ENCODE measurements at places on chromosomes 1 and 21.

- no peak for DNase-seq
These were observed 1.1 kb downstream of the ADIPOR1 start for GRCh38 chr1:202956969-202957368.

DNA sequence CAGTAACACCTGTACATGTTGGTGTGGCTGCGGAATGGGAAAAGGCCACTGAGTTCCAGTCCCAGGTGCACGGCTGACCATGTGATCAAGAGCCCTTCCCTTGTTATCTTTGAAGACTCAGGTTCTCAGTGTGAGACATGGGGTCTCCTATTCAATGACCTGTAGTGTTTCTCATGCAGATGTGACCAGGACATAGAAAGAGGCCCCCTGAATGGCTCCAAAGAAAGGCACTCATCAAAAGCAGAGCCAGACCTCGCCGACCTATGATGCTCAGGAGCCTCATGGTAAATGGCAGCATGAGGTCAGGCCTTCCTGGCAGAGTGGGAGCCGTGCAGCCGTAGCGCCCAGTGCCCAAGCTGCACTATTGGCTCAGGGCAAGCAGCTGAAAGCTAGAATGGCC is 42.3 kb upstream of the HAO2 start:
- DNase-seq = no peak

- DNase-seq = no peak
These were observed 19.0 kb upstream of the CD2 start for GRCh38 chr1:116735246-116735645.

DNA sequence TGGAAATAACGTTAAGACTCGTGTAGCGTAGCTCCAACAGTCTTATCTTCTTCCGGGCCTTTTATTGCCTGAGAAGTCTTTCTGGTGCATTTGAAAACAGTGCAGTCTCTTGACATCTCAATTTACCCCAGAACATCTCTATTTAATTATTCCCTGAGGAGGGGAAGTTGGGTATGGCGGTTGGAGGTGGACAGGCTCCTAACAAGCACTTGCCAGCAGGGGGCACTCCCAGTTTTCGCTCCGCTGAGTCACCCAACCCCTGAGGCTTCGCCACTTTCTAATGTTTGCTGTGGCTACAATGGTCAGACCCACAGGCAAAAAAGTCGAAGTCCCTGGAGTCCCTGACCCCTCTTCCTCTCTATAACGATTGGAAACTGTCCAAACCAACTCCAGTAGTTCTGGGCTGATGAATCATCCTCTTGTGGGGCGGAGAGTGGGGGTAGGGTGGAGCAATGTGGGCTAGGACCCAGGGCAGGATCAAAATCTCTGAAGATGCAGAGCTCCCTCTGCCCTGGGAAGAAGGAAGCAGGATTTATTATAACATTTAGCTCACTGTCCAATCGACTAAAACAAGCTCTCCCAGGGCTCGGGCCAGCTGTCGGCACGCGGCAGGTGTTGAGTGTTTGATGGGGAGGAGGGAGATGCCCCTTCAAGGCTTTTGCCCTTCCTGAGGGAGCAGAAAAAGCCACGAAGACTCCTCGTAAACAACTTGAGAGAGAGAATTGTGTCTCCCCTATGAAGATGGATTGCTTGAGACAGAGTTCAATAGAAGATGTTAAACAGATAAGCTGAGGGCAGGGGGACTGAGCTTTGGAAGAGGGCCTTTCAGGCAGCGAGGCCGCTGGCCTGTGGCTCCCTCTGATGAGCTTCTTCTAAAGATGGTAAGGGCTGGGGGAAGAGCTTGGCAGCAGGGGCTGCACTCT is 85.7 kb downstream of the BRINP2 start:
- peak; percentile 83 for DNase-seq

- no peak for DNase-seq
These were observed 351.0 kb downstream of the PDE4B start for GRCh38 chr1:66143651-66144050.

DNA sequence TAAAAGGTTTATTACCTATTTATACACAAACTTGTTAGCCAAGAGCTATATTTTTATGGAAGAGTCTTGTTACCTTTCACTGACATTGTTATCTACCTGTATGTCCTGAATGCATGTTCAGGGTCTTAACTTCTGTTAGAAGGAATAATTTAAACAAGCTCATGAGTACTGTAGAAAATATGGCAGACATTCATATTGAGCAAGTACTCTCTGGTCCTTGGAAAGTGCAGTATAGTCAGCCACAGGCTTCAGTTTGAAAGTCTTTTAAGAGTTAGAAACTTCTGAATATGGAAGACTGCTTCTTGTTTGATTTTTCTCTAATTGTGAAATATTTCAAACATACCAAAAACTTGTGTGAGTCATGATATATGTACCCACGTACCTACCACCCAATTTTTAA is 16.6 kb downstream of the DIP2A start:
- no peak for DNase-seq

GRCh38 chr1:193322211-193322610 is 135.8 kb upstream of the B3GALT2 start:
- DNase-seq = peak; percentile 42

DNA sequence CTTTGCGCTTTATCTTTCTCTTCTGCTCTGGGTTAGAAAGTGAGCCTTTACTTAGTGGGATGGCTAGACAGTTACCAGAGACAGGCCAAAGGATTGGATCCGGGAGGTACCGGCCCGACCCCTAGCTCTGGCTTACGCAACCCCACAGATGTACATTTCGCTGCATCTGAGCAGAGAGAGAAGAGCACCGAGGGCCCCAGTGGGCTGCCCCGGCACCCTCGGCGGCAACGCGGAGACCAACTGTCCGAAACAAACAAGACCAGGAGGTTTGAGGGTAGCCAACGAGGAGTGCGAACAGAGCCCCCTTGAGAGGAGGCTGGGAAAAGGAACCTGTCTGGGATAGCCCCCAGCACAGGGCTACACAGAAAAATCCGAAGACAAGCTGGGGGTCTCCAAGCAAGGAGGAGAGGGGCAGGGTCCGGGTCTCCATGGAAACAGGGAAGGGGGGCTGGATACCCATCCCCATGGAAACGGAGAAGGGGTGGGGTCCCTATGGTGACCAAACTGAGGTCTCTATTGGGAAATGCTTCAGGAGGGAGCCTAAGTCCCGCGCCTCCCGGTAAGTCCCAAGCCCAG is 373 bp downstream of the MTF1 start:
- no peak for DNase-seq

GRCh38 chr1:238107322-238107721 is 216.6 kb upstream of the ZP4 start:
- DNase-seq = no peak

DNA sequence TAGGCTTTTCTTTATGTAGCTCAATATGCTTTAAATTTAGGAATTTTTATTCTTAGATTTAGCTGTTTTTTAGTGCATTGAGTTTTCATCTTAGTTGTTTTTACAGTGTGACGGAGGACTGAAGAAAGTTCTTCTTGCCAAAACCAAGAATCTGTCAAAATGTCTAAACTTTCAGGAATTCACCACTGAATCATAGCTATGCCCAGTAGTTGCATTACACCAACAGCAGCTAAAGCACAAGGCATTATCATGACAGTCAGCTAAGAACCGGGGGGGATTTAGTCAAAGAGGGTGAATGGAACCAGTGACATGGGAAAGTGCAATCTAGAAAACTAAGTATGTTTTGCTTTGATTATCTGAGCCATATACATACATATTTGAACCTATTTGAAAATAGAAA is 6.5 kb upstream of the C1orf146 start:
- no peak for DNase-seq

GRCh38 chr1:169009666-169010065 is 96.8 kb upstream of the ATP1B1 start:
- no peak for DNase-seq

GRCh38 chr21:45404730-45405270 is at the start of gene COL18A1:
Gene COL18A1, plus strand, starts transcription at chr21:45405165. Its CDS starts 66 bp downstream, at chr21:45405231.
- DNase-seq = no peak

DNA sequence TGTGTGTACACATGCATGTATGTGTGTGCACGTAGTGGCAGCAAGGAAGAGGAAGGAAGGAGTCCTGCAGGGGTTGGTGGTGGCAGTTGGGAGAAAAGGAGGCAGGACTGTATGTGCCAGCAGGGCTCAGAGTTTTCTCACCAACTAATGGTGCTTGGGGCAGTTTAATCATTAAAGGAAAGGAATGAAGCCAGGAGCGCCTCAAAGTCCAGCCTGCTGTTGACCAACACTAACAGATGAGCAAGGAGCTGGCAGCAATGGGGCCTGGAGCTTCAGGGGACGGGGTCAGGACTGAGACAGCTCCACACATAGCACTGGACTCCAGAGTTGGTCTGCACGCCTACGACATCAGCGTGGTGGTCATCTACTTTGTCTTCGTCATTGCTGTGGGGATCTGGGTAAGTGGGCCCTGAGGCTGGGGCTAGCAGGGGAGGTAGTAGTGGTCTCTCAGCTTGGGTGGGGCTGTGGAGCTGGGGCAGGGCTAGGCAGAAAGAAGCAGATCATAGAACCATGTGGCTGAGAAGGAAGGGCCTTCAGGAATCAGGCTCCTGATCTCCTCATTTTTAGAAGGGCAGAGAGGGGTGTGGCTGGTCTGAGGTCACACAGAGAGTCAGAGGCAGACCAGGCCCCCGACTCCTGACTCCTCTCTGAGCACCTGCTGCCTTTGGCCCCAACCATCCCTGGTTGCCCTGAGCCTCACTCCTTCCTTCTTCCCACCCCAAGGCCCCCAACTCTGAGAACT is at the start of gene SLC5A9:
Gene SLC5A9 (plus strand): TSS at position 216 of the 742 bp plus-strand sequence. CDS start 21 bp downstream, at position 237.
- DNase-seq = no peak

DNA sequence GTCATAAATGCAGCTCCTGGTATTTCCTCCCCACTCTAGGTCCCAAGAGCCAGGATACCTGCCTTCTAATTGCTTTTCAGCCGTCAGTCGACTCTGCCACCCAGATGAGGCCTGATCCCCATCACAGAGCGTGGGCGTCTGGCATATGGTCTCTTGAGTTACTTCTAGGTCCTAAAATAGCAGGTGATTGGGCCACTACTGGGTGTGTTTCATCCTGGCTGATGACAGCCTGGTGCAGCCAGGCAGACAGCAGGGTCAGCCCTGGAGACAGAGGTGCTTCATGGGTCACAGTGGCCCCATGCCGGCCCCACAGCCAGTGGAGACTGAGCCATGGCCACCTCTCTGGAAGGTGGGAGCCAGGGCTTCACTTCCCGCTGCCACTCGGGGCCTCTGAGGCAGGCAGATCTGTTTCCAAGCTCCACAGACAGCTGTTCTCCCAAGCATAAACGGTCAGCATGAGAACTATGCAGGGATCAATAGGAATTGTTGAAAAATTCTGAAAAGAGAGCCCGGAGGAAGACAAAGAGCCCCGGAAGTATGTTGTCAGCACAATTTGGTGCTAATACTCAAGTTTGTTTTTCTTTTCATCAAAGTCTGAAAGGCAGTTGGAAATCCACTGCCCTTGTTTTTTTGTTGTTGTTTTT is 83.0 kb downstream of the MAN1C1 start:
- DNase-seq = no peak

DNA sequence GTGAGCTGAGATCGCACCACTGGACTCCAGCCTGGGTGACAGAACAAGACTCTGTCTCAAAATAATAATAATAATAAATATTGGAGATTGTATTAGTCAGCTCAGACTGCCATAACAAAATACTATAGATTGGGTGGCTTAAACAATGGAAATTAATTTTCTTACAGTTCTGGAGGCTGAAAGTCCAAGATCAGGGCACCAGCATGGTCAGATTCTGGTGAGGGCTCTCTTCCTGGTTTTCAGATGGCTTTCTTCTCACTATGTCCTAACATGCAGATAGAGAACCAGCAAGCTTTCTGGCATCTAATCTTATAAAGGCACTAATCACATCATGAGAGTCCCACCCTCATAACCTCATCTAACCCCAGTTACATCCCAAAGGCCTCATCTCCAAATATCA is 23.2 kb upstream of the DDAH1 start:
- DNase-seq = no peak

DNA sequence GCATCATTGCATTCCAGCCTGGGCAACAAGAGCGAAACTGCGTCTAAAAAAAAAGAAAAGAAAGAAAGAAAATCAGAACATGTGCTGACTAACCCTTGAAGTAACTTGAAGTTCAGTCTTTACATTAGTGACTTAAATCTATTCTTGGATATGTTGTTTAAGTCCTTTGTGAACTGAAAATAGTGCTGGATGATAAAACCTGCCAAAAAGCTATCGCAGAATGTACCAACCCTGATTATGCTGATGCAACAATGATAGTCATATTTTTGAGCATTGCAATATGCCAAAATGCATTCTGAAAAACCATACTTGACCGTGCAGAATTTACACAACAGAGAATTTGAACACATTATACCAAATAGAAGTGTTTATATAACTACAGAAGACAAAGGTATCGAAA is 30.7 kb downstream of the SHISAL2A start:
- no peak for DNase-seq

- DNase-seq = no peak
These were observed 82.8 kb upstream of the BEND5 start for GRCh38 chr1:48859456-48859855.

GRCh38 chr1:45854724-45855123 is 51.3 kb downstream of the MAST2 start:
- no peak for DNase-seq

DNA sequence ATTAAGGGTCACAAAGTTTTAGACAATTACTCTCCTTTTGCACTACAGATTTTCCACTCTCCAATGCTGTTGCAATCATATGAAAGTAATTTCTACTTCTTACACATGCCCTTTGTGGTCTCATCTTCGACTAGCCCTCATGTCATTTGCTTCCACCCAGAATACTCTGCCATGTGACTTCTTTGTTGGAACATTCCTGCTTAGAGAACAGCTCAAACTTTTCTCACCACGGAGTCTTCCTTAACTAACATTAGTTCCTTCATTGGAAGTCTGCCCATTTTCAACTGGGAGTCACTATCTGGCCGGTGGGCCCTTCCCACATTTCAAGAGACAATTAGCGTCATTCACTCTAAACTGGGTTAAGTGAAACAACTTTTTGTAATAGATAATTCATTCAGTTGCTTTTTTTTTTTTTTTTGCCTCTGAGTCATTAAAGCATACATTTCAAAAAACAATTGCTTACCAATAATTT is 142.6 kb upstream of the PALMD start:
- DNase-seq = no peak

GRCh38 chr1:110597966-110598365 is 8.2 kb downstream of the KCNA2 start:
- DNase-seq = no peak

- no peak for DNase-seq
These were observed 29.6 kb upstream of the ID3 start for GRCh38 chr1:23588749-23589548.

- DNase-seq = no peak
These were observed 58.4 kb upstream of the RNPC3 start for GRCh38 chr1:103467100-103467499.
